ENCODE measurements at places on chromosomes 13 and 19. TPM values are rescaled to one million over a fixed set of nuclear protein-coding genes. Genes with fewer than 3 reads are reported as not detected.

- no peaks in the 10 kb centered on the region for H3K27me3 ChIP-seq
- peak within 1 kb of the TSS; percentile 84 for H3K4me3 ChIP-seq
- peaks cover 12% of the 10 kb centered on the region for H3K36me3 ChIP-seq
- H3K27ac ChIP-seq, result no peak within 1 kb of the TSS
- H3K4me1 ChIP-seq, result peaks cover 21% of the 10 kb centered on the region
Measured at GRCh38 chr19:4066682-4067395, at the start of gene ZBTB7A. Gene ZBTB7A, minus strand, starts transcription at chr19:4066899. Its CDS starts 11,667 bp downstream, at chr19:4055232.

DNA sequence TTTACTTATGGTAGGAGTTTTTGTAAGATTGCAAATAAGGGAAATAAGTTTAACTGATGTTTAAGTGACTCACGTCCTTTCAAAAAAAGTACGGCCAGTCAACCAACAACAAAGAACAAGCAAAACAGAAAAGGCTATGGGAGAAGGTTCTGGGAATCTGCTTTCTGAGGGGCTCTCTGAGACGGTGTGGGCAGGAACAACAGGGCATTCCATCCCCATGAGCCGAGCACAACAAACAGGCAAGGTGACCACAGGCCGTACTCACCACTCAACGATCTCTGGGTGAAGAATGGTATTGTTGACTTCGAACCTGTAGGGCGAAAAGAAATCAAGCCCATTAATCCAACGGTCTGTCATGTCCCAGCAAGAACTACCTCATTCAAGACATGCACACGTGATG is 43.8 kb downstream of the PEPD start:
- no peaks in the 10 kb centered on the region for H3K27me3 ChIP-seq
- no peak for DNase-seq
- H3K4me1 ChIP-seq, result peaks cover 15% of the 10 kb centered on the region
- peaks cover 15% of the 10 kb centered on the region for H3K36me3 ChIP-seq
- no peak overlapping the region for H3K4me3 ChIP-seq

The NAA16 gene
- total RNA-seq, result 8.3 TPM

- H3K4me1 ChIP-seq, result no peaks in the 10 kb centered on the region
- H3K4me3 ChIP-seq, result no peak overlapping the region
- no peak overlapping the region for H3K27ac ChIP-seq
- H3K27me3 ChIP-seq, result no peaks in the 10 kb centered on the region
Measured at GRCh38 chr19:14463747-14464146, 11.4 kb downstream of the PTGER1 start.

DNA sequence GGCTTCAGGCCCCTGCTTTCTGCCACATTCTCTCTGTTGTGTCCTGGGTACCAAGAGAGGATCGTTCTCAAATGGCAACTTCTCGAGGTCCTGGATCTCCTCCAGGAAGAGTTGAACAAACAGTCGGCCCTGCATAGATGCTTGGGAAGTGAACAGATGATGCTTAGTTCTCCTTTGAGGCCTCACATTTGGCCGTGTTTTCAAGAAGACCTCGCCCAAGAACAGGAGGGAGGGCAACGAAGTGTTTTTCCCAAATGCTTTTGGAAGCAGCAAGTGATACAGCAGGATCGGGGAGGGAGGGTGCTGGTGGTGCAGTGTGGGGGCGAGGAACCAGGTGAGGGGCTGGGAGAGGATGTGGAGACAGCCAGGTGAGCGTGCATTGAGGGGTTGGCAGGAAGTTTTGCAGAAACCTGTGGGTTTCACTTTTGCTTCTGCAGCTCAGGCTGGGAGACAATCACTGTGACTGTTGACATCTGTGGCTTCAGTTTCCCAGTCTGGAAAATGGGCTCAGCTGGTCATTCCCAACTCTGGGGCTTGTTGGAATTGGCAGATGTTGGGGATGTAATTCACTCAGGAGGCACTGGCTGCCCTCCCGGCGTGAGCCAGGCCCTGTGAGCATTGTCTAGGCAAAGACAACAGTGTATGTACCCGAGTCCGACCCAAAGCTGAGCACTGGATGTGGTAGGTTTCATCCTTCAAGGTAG is 21.6 kb downstream of the MAST3 start:
- H3K36me3 ChIP-seq, result peaks cover 2% of the 10 kb centered on the region
- H3K27ac ChIP-seq, result no peak overlapping the region
- DNase-seq, result peak; percentile 87
- no peaks in the 10 kb centered on the region for H3K27me3 ChIP-seq

The ZNF100 gene
- 1.8 TPM for total RNA-seq

- H3K27me3 ChIP-seq, result no peaks in the 10 kb centered on the region
- DNase-seq, result no peak
- H3K27ac ChIP-seq, result no peak overlapping the region
- H3K4me1 ChIP-seq, result no peaks in the 10 kb centered on the region
- H3K4me3 ChIP-seq, result no peak overlapping the region
Measured at GRCh38 chr13:20547479-20547908, 19.5 kb upstream of the IFT88 start.

DNA sequence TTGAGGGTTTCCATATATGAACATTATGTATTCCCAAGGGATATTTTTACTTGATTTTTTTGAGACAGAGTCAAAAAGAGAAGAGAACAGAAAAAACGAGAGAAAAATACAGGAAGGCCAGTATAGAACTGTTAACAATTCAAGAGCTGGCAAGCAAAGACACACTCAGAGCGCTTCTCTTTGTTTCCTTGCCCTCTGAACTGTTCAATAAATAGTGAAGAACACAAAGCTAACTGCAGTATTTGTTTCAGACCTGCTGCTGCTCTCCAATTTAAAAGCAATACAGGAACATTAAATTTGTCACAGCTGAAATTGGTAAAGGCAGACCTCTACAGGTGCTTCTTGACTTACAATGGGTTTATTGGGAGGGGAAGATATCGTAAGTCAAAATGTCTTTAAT is 14.0 kb upstream of the NEK3 start:
- H3K36me3 ChIP-seq, result peaks cover 24% of the 10 kb centered on the region
- no peak for DNase-seq
- H3K27ac ChIP-seq, result no peak overlapping the region
- no peaks in the 10 kb centered on the region for H3K4me1 ChIP-seq

The CATSPERD gene
- under 0.01 TPM for total RNA-seq

The RLN3 gene
- total RNA-seq, result not detected

- no peak overlapping the region for H3K27ac ChIP-seq
- no peak for DNase-seq
- H3K27me3 ChIP-seq, result no peaks in the 10 kb centered on the region
Measured at GRCh38 chr13:96746886-96747285, 247.4 kb downstream of the OXGR1 start.

DNA sequence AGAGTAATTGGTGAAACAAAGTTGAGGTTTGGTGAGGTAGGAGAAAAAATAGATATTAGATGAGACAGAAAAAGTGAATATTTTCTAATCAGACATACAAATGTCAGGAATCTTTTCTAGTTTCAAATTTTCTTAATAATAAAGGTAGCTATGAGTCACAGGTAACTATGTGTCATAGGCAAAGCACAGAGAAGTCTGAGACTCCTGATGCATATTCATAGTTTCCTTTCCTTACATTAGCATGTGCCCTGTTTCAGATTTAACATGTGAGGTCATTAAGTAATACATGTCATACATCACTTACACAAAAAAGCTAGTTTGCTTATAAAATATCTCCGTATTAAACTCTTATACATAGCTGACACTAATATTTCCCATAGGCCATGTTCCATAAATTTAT is 1141.3 kb upstream of the PCDH20 start:
- no peak for DNase-seq
- no peak overlapping the region for H3K4me3 ChIP-seq
- H3K36me3 ChIP-seq, result no peaks in the 10 kb centered on the region
